Left lung (tissue), 14 donors: ENCODE measurements at places on chromosomes 11 and 22. TPM values are rescaled to one million over a fixed set of nuclear protein-coding genes. Genes with fewer than 3 reads are reported as not detected.

- no peak overlapping the region for H3K27ac ChIP-seq
- peaks cover 32% of the 10 kb centered on the region for H3K4me1 ChIP-seq
- no peak for DNase-seq
- no peaks in the 10 kb centered on the region for H3K36me3 ChIP-seq
- H3K4me3 ChIP-seq: no peak overlapping the region
These were observed 80.3 kb downstream of the TNRC6B start for GRCh38 chr22:40258017-40258416.

DNA sequence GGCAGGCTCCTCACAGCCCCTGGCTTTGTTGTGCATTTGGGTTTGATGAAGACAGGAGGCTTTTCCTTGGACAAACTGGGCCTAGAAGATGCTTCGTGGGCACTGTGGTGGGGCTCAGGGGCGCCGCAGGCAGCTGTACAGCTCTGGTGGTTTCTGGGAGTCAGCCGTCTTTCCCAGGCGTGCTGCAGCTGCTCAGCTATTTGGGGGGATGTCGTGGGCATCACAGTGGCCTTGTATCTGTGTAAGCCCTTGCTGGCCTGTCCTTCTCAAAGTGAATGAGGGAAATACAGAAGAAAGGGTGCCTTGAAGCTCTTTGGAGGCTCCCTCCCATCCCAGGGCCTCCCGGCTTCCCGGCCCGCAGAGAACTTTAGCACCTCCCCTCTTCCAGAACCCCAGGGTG lies 89.5 kb downstream of the TBC1D22A start:
- no peak overlapping the region for H3K4me3 ChIP-seq
- H3K36me3 ChIP-seq: no peaks in the 10 kb centered on the region
- no peak for DNase-seq
- H3K27ac ChIP-seq: no peak overlapping the region
- peaks cover 17% of the 10 kb centered on the region for H3K4me1 ChIP-seq

DNA sequence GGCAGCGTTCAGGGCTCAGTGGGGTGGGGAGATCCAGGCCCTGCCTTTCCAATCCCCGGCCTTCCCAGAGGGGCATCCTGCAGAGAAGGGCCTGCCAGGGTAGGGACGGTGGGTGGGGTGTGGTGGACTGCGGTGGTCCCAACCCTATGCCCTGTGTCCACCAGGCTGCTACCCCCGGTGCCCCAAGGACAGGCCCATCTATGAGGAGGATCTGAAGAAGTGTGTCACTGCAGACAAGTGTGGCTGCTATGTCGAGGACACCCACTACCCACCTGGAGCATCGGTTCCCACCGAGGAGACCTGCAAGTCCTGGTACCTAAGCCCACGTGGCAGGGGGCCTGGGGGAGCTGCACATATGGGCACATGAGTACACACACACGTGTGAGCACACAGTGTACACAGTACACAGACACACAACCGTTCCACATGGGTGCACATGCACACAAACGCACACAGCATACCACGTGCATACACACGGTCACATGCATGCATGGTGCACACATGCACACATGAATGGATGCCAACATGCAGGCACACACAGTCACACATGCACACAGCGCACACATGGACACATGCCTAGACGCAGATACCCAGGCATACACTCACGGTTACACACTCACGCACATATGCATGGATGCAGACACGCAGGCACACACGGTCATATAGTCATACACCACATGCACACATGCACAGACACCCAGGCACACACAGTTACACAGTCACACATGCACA lies 16.1 kb downstream of the MUC2 start:
- no peak overlapping the region for H3K4me3 ChIP-seq
- H3K4me1 ChIP-seq: no peaks in the 10 kb centered on the region
- no peak for DNase-seq
- no peaks in the 10 kb centered on the region for H3K36me3 ChIP-seq

DNA sequence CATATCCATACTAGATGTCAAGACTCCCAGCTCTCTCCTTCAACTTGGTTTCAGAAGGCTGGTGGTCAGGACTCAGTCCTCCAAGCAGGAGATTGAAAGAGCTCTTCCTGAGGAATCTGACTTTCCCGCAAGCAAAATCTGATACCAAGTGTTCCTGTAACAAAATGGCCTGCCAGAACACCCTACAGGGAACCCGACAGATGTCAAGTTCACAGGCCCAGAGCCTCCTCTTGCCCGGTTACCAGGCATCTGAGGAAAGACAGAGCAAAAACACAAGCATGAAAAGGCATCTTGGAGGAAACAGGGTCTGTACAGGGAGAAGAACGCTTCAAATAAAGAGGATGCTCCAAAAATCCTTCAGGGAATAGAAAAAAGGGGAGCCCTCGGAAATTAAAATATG lies 8.7 kb upstream of the KCNJ5 start:
- H3K27me3 ChIP-seq: no peaks in the 10 kb centered on the region
- H3K4me1 ChIP-seq: no peaks in the 10 kb centered on the region
- H3K27ac ChIP-seq: no peak overlapping the region
- no peak overlapping the region for H3K4me3 ChIP-seq
- H3K36me3 ChIP-seq: no peaks in the 10 kb centered on the region

DNA sequence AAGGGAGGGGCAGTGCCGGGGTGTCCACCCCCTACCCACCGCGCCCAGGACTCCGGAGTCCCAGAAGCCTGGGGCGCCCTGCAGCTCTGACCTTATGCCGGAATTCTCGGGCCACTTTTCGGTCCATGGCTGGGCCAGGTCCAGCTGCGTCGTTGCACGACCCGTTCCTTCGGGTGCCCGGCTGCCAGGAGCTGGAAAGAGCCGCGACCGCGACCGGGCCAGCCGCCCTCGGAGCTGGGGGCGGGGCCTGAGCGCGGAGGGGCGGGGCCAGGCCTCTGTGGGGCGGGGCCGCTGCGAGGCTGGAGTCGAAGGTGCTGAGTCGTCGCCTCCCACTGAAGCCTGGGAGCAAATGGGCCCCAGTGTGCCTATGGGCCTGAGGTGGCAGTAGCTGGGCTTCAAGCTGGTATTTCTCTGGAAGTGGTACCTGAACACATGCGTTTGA lies at the start of gene USH1C:
Gene USH1C, minus strand, starts transcription at position 236 of the 442 bp plus-strand sequence. Its CDS starts 109 bp downstream, at position 127.
- H3K4me3 ChIP-seq: no peak within 1 kb of the TSS
- H3K27me3 ChIP-seq: peaks cover 4% of the 10 kb centered on the region
- H3K36me3 ChIP-seq: no peaks in the 10 kb centered on the region
- no peak for DNase-seq

DNA sequence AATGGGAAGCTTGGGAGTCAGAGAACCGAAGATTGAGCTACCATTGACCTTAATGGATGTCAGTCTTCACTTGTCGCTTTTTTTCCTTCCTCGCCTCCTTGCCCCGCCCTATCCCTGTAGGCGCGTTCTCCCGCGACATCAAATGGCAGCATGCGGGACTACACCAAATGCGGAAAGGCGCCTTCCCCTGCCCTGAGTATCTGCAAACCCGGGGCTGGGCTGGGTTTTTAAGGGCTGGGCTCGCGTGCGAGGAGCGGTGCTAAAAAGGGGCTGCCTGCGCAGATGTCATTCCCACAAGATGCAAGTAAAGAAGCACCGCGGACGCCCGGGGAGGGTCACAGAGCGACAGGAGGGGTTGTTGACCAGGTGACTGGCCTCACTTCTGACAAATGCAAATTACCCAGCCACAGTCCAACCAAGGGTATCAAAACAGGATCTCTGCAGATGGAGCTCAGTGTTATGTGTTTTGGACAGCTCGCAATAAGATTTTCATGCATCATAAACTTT lies 4.7 kb upstream of the FAM111B start:
- peak; percentile 64 for DNase-seq
- no peaks in the 10 kb centered on the region for H3K4me1 ChIP-seq
- H3K27ac ChIP-seq: no peak overlapping the region

- no peak within 1 kb of the TSS for H3K4me3 ChIP-seq
- H3K27me3 ChIP-seq: no peaks in the 10 kb centered on the region
- no peaks in the 10 kb centered on the region for H3K4me1 ChIP-seq
- H3K36me3 ChIP-seq: no peaks in the 10 kb centered on the region
- no peak within 1 kb of the TSS for H3K27ac ChIP-seq
- DNase-seq: no peak
These were observed at the start of gene TRIM29 for GRCh38 chr11:120137611-120138521. Gene TRIM29, minus strand, starts transcription at chr11:120138113. Its CDS starts 82 bp downstream, at chr11:120138031.

DNA sequence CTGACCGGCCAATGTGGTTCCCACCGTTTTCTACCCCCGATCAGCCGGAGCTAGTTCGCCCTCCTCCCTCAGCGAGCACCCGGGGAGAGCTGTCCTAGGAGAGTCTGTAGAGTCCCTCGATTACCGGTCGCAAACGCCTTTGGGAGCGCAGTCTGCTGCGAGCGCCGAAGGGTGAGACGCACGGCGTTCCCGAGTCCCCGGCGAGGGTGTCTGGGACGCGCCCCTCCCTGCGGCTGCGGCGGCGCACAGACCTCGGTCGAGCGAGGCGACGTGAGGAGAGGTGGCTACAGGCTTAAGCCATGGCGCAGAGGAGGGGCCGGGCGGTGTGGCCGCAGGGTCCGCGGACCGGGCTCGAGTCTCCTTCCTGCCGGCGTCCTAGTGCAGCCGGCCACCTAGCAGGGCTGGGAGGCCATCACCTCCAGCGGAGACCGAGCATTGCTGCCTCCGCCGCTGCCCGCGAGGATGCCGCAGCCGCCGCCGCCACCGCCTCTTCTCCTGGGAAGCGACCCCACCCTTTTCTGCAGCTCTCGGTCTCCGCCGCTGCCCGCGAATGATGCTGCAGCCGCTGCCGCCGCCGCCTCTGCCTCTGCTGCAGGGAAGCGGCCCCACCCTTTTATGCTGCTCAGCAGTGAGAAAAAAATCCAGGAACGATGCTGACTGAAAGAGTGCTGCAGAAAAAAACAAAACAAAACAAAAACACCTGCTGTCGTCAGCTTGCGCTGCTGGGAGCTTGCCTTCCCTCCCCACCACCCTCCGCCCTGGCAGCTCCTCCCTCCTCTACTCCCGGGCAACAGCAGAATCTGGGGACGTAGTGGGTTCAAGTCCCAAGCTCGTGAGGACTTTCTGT lies at the start of gene MAP6:
Gene MAP6, minus strand, starts transcription at position 588 of the 847 bp plus-strand sequence. CDS start 669 bp downstream, outside the sequence.
- peaks cover 10% of the 10 kb centered on the region for H3K4me1 ChIP-seq
- no peak within 1 kb of the TSS for H3K27ac ChIP-seq
- H3K36me3 ChIP-seq: no peaks in the 10 kb centered on the region
- H3K27me3 ChIP-seq: peaks cover 86% of the 10 kb centered on the region
- H3K4me3 ChIP-seq: peak within 1 kb of the TSS; percentile 40

DNA sequence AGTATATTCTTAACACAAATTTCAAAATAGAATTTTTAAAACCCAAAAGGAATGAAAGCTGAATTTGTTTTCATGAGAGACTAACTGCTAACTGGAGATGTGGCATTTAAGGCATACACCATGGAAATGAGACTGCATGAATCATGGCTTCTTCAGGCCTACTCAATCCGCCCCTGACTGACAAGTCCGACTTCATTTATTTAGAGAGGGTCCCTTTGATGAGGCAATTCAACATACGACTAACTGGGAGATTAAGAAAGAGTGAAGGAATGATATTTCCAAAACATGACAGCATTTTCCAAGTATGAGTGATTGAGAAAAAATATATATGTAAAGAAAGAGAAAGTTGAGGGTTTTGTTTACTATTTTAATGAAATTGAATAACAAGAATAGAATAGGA lies 720.1 kb downstream of the DLG2 start:
- H3K36me3 ChIP-seq: no peaks in the 10 kb centered on the region
- no peak for DNase-seq
- no peaks in the 10 kb centered on the region for H3K27me3 ChIP-seq
- H3K4me1 ChIP-seq: no peaks in the 10 kb centered on the region

GRCh38 chr22:48742556-48743343 lies 1084.9 kb downstream of the BRD1 start:
- H3K4me1 ChIP-seq: no peaks in the 10 kb centered on the region
- no peak for DNase-seq
- H3K4me3 ChIP-seq: no peak overlapping the region
- H3K27me3 ChIP-seq: no peaks in the 10 kb centered on the region

- H3K36me3 ChIP-seq: no peaks in the 10 kb centered on the region
- DNase-seq: peak; percentile 95
- no peaks in the 10 kb centered on the region for H3K27me3 ChIP-seq
- peak within 1 kb of the TSS; percentile 55 for H3K4me3 ChIP-seq
These were observed at the start of gene TTC12 for GRCh38 chr11:113314389-113315301. Gene TTC12, plus strand, starts transcription at chr11:113314583. Its CDS starts 1,675 bp downstream, at chr11:113316258.

Gene KRTAP5-11
- total RNA-seq: not detected

Gene MUC6
- total RNA-seq: not detected

Gene OR52D1
- total RNA-seq: not detected

Gene MRGPRF
- total RNA-seq: 22.6 TPM

Gene RPL27A
- 724 TPM for total RNA-seq
